ENCODE measurements at places on chromosomes 5 and 9.
A peak's percentile ranks its signal among the peaks of the same experiment; 100 is the strongest.

- no peaks in the 10 kb centered on the region for H3K36me3 ChIP-seq
- no peak overlapping the region for H3K4me3 ChIP-seq
- no peaks in the 10 kb centered on the region for H3K4me1 ChIP-seq
- no peaks in the 10 kb centered on the region for H3K27me3 ChIP-seq
- H3K27ac ChIP-seq: no peak overlapping the region
- no peak for DNase-seq
These were observed 113.0 kb upstream of the TRIM32 start for GRCh38 chr9:116574027-116574679.

- no peak overlapping the region for H3K27ac ChIP-seq
- no peaks in the 10 kb centered on the region for H3K36me3 ChIP-seq
- DNase-seq: no peak
- H3K4me1 ChIP-seq: no peaks in the 10 kb centered on the region
- H3K27me3 ChIP-seq: no peaks in the 10 kb centered on the region
These were observed 64.8 kb upstream of the ZNF462 start for GRCh38 chr9:106798016-106798799.

- H3K4me1 ChIP-seq: no peaks in the 10 kb centered on the region
- DNase-seq: no peak
- no peak overlapping the region for H3K4me3 ChIP-seq
- no peaks in the 10 kb centered on the region for H3K27me3 ChIP-seq
- H3K36me3 ChIP-seq: peaks cover 86% of the 10 kb centered on the region
These were observed 175.1 kb upstream of the OTULINL start for GRCh38 chr5:14406554-14406849.

GRCh38 chr5:87120518-87121303 lies 147.0 kb upstream of the RASA1 start:
- H3K4me3 ChIP-seq: no peak overlapping the region
- H3K4me1 ChIP-seq: peaks cover 39% of the 10 kb centered on the region
- H3K27me3 ChIP-seq: no peaks in the 10 kb centered on the region
- H3K27ac ChIP-seq: no peak overlapping the region
- no peaks in the 10 kb centered on the region for H3K36me3 ChIP-seq
- DNase-seq: peak; percentile 52

DNA sequence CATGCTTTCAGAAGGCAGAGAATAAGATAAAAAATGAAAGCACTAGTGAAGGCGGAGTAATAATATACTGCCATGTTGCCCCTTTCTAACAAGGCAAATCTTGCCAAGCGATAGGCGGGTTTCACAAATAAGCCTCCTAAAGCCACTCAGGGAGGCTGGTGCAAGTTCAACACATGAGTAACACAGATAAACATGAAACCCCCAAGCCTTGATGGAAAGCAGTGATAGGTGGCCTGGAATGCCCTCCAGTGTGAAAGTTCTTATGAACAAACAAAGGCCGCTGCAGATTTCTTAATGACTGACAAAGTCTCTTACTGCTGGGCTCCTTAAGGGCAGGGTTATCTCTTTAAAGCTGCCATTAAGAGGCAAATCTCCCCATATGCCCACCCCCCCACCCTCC lies 154.7 kb downstream of the ZDHHC21 start:
- H3K27ac ChIP-seq: no peak overlapping the region
- no peaks in the 10 kb centered on the region for H3K36me3 ChIP-seq
- no peak for DNase-seq
- H3K4me3 ChIP-seq: no peak overlapping the region
- no peaks in the 10 kb centered on the region for H3K4me1 ChIP-seq
- no peaks in the 10 kb centered on the region for H3K27me3 ChIP-seq

DNA sequence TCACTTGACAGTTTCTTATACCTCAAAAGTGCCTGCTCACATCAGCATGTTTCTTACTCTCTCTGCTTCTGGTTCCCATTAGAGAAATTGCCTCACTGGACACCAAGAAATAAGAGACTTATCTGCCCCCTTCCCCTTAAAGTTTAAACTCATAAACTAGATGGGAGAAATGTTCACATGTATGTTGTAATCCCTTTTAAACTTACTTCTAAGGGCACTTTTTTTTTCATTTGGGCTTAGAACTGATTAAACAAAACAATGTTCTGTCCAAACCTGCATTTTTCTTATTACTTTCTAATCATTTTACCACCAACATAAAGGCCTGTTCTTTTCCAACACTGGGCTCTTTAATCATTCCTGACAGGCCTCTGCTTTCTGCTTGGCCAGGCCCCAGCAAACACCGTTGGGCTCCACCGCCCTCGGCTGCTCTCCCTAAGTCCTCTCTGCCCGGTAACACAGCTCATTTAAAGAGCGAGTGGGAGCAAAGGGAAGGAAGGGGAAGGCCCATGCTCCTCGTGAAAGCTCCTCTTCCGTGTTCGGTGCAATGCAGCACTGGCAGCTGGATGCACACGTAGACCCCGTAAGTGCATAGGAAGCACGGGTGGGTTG lies 53.4 kb downstream of the ROR2 start:
- H3K4me3 ChIP-seq: no peak overlapping the region
- no peak overlapping the region for H3K27ac ChIP-seq
- no peaks in the 10 kb centered on the region for H3K27me3 ChIP-seq

DNA sequence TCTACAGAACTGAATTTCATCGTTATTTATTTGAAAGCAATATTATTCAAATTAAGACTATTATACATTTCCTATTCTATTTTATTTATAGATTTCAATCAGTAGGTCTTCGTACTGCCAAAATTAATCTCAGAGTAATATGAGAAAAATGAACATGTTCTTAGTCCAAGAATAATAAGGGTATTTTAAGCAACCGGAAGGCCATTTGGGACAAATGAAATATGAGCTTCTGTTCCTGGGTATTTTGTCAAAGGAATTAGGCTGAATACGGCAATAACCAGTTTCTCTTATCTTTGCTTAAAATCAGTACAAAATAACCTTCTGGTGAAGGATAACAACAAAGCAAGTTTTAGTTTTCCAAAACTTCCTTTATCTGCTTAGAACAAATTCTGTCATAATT lies 410.3 kb upstream of the PRR16 start:
- H3K36me3 ChIP-seq: no peaks in the 10 kb centered on the region
- DNase-seq: no peak
- no peak overlapping the region for H3K4me3 ChIP-seq
- no peaks in the 10 kb centered on the region for H3K27me3 ChIP-seq
- no peaks in the 10 kb centered on the region for H3K4me1 ChIP-seq

GRCh38 chr5:71860048-71860447 lies 141.0 kb downstream of the CARTPT start:
- no peak overlapping the region for H3K27ac ChIP-seq
- no peak overlapping the region for H3K4me3 ChIP-seq
- H3K36me3 ChIP-seq: no peaks in the 10 kb centered on the region
- DNase-seq: no peak
- H3K4me1 ChIP-seq: no peaks in the 10 kb centered on the region

- no peak for DNase-seq
- H3K36me3 ChIP-seq: no peaks in the 10 kb centered on the region
These were observed 31.1 kb upstream of the CETN3 start for GRCh38 chr5:90440644-90441043.

GRCh38 chr9:134236001-134236421 lies 71.6 kb upstream of the RNU6ATAC start:
- no peaks in the 10 kb centered on the region for H3K36me3 ChIP-seq
- H3K4me3 ChIP-seq: no peak overlapping the region
- H3K4me1 ChIP-seq: no peaks in the 10 kb centered on the region
- H3K27me3 ChIP-seq: peaks cover 13% of the 10 kb centered on the region

DNA sequence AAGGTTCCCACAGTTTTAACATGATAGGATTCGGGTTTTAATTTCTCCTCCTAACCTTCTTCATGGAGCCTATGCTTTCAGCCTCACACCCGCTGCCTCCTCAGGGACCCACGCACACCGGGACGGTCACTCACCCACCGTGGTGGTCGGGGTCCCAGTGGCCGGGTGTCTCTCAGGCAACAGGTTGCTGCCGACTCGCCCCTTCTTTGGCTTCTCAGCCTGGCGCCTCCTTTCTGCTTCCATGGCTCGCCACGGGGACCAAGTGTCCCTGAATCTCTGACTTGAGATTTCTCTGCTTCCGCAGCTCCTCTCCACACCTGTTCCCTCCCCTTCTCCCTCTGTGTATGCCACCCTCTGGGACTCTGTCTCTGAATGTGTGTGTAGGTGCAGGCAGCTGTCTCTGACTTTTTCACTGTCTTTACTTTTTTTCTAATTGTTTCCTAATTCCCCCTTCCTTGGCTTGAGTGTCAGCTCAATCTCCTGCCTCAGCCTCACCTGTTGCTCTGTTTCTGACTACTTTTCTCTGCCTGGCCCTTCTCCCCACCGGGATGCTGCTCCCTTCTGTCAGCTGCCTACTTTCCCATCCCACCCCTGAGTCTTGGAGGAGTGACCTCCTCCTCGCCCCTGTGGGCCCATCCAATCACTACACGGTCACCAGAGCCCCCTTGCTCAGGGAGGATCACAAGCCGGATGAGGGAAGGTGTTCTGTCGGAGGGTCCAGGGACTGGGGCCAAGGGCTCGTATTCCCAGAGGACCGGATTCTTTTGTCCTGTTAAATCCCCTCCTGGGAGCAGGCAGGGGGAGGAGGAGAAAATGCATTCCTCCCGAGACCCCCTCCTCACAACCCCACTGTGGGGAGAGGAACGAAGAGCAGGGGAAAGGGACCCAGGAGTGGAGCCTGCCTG lies at the start of gene PROP1:
Gene PROP1, minus strand, starts transcription at position 552 of the 905 bp plus-strand sequence. Its CDS starts 309 bp downstream, at position 243.
- no peaks in the 10 kb centered on the region for H3K4me1 ChIP-seq
- H3K36me3 ChIP-seq: no peaks in the 10 kb centered on the region
- no peak within 1 kb of the TSS for H3K27ac ChIP-seq
- DNase-seq: no peak
- H3K27me3 ChIP-seq: no peaks in the 10 kb centered on the region

DNA sequence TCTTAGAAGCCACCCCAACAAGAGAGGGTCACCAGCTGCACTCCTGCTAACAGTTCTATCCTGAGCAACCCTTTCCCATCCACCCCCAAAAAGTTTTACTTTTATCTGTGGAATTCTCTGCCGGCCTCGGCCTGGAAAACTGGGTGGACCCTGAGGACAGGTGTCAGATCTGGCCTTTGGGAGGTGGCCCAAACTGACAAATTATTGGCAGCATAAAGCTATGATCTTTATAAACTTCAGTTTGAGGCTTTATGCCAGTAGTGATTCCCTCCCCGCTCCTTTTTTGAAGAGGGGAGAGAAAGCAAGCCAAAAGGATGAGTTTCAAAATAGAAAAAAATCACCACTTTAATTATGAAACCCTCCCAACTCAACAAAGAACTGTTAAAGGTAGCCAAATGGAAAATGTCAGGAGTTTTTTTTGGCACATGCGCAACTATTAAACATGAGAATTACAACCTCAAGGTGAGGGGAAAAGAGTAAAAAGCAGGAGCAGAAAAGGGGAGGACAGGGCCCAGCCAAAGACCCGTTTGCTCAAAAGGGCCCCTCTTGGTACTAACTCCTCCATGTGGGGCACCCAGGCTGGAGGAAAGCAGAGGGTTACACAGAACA lies 49.4 kb downstream of the FBXW11 start:
- H3K4me3 ChIP-seq: no peak overlapping the region
- H3K27ac ChIP-seq: no peak overlapping the region
- no peaks in the 10 kb centered on the region for H3K27me3 ChIP-seq
- H3K36me3 ChIP-seq: peaks cover 3% of the 10 kb centered on the region
- no peak for DNase-seq

GRCh38 chr5:141003031-141003430 lies 36.8 kb downstream of the PCDHAC2 start:
- no peaks in the 10 kb centered on the region for H3K36me3 ChIP-seq
- H3K27ac ChIP-seq: no peak overlapping the region
- DNase-seq: no peak
- peaks cover 17% of the 10 kb centered on the region for H3K27me3 ChIP-seq

- H3K36me3 ChIP-seq: peaks cover 7% of the 10 kb centered on the region
- H3K27me3 ChIP-seq: no peaks in the 10 kb centered on the region
- no peak for DNase-seq
- no peak overlapping the region for H3K4me3 ChIP-seq
These were observed 30.3 kb downstream of the VCP start for GRCh38 chr9:35042081-35042604.

- H3K27ac ChIP-seq: no peak overlapping the region
- DNase-seq: no peak
- H3K4me3 ChIP-seq: no peak overlapping the region
These were observed 341.9 kb downstream of the TMEM167A start for GRCh38 chr5:82735160-82735789.

DNA sequence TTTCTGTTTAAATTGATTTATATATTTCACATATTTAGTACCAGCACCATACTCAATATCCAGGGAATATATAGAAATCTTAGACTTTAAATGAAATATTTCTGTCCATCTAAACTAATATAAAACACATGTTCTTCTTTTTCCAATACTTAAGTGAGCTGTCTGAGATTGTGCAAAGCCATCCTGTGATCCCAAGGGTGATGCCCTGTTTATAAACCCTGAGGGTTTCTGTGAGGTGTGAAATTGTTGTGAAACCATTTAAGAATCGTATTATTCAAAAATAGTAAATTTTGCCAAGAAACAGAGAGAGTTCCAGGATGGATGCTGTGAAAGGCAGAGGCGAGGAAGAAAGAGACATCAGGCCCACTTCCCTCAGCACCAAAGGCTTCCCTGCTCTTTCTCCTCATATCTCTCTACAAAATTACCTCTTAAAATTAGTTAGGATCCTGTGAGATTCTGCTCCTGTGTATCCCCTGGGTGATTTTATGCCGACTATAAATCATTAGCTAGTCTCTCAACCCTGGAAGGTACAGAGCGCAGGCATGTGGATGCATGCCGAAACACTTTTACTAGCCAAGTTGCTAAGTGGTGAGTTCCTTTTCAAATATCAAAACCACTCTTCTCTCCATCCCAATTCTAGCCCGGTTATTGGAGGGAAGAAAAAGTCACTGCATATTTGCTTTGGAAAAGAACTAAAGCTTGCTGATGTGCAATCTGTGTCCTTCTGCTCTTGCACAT lies 183.0 kb downstream of the GLIS3 start:
- H3K4me3 ChIP-seq: no peak overlapping the region
- no peaks in the 10 kb centered on the region for H3K27me3 ChIP-seq
- no peaks in the 10 kb centered on the region for H3K4me1 ChIP-seq
- no peak for DNase-seq
- H3K27ac ChIP-seq: no peak overlapping the region

GRCh38 chr5:165410476-165410875 lies 1905.1 kb downstream of the MAT2B start:
- H3K27me3 ChIP-seq: no peaks in the 10 kb centered on the region
- DNase-seq: no peak
- no peak overlapping the region for H3K4me3 ChIP-seq

DNA sequence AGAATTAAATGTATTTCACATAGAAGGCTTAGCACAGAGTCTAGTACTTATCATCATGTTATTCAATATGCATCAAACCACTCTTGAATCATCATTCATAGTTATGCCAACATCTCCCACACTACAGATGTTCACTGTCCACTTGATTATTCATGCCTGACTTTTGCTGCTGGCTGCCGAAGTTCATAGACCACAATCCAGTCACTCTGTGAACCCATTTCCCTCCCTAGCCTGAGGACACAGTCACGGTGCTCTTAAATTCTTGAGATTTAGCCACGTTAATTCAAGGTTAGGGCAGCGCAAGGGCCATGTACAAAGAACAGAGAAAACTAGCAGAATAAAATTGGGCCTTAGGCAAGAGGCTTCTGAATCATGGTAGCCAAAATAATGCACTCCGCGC lies 32.4 kb downstream of the ABCA1 start:
- no peaks in the 10 kb centered on the region for H3K27me3 ChIP-seq
- peaks cover 1% of the 10 kb centered on the region for H3K4me1 ChIP-seq
- no peak overlapping the region for H3K27ac ChIP-seq
- no peak overlapping the region for H3K4me3 ChIP-seq
- peaks cover 7% of the 10 kb centered on the region for H3K36me3 ChIP-seq

- no peaks in the 10 kb centered on the region for H3K36me3 ChIP-seq
- peaks cover 8% of the 10 kb centered on the region for H3K4me1 ChIP-seq
- no peak overlapping the region for H3K4me3 ChIP-seq
- no peak overlapping the region for H3K27ac ChIP-seq
- no peak for DNase-seq
These were observed 206.7 kb downstream of the ARRDC3 start for GRCh38 chr5:91176288-91177016.

All from CD14-positive monocyte (primary cell).